ENCODE measurements at places on chromosomes 2 and 18.

GRCh38 chr2:230797515-230798495 lies 66.9 kb upstream of the ITM2C start:
- no peak for DNase-seq

GRCh38 chr2:70133127-70133452 lies 45.8 kb downstream of the PCBP1 start:
- DNase-seq: no peak

DNA sequence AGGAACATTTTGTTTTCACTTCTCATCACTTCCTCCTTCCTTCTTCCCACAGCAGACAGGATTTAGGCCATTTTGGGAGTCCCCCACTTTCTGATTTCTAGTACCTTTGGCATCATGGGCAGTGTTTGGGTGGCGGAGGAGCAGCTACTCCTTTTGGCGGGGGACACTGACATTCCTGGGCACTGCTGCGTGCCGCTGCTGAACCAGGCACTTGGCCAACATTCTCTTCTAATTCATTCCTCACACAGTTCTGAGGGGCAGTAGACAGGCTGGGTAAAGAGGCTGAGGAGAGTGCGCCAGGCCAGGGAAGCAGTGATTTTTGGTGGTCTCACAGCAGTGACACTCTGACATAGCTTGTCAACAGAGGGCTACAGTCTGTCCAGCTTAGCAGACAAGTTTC lies 270.2 kb downstream of the LOXHD1 start:
- no peak for DNase-seq

DNA sequence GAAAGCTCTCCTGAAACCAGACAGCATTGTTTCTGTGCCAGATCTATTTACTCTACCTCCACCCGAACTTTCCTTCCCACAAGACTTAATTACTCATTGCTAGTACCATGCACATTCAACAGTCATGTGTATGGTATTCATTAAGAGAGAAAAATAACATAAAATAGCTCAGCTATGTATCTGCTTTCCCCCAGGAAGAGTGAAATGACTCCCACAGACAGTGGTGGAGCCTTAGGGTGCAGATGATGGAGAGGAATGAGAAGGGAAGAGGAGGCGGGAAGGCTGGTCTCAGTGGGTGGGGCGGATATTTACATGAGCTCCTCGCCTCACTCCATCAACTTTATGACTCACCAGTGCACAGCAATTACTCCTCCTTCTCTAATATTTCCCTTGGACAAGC lies 724.5 kb downstream of the EPHA4 start:
- DNase-seq: no peak

DNA sequence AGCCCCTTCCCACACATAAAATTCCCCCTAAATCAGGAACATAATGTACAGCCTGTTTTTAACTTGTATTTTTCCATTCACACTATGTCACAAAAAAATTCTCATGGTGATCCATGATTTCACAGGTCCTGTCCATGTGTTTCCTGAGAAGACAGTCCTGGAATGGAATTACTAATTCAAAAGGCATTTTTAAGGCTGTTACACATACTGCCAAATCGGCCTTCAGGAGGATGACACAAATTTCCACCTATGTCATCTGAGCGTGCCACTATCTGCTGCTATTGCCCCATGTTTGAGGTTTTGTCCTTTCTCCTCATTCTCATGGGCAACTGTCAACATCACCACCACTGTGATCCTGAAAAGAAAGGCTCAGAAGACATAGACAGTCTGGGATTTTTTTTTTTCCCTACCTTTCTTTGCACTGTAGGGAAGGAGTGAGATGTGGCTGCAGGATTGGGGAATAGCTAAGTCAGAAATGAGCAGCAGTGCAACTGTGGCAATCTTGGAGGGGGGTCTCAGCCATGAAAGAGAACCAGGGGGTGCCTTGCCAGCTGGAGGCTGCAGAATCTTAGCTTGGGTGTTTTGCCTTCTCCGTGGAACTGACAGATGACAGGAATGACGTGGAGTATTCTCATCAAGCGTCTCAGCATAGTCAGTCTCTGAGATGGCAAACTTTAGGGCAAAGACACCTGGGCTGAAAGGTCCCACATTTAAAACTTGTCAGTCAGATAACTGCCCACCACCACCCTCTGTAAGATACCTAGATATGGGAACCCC lies 73.4 kb downstream of the MARCHF4 start:
- no peak for DNase-seq

DNA sequence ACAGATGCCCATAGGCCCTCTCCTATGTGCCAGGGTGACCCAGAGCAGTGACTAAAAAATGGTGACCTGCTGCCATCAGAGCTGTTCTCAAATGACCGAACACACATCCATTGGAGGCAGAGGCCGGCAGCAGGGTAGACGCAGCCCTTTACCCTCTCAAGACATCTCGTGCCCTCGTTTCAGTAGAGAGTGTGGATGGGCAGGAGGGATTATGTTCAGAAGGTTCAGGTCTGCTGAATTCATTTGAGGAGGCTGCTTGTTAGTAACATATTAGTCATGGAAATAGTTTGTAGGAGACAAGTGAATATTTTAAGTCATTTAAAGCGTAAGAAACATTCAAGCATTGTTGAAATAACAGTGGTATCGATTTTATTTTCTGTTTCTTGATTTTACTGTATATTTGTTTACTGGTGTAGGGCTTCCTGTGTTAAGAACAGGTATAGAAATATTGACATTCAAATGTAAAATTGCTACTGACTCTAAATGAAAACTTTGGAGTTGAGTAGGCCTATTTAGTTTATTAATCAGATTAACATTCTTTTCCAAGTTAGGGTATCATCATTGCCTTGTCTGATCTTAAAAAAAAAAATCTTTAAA lies 82.6 kb downstream of the ZNF532 start:
- no peak for DNase-seq

DNA sequence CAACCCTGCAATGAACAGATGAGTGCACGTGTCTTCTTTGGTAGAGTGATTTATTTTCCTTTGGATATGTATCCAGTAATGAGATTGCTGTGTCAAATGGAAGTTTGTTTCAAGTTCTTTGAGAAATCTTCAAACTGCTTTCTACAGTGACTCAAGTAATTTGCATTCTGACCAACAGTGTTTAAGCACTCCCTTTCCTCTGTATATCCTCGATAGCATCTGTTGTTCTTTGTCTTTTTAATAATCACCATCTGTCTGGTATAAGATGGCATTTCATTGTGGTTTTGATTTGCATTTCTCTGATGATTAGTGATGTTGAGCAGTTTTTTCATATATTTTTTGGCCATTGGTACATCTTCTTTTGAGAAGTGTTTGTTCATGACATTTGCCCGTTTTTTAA lies 1608.3 kb upstream of the ZEB2 start:
- DNase-seq: no peak

- no peak for DNase-seq
Measured at GRCh38 chr2:227376656-227377396, 2.3 kb downstream of the TM4SF20 start.

- no peak for DNase-seq
Measured at GRCh38 chr18:48342581-48342980, 66.6 kb downstream of the ZBTB7C start.

DNA sequence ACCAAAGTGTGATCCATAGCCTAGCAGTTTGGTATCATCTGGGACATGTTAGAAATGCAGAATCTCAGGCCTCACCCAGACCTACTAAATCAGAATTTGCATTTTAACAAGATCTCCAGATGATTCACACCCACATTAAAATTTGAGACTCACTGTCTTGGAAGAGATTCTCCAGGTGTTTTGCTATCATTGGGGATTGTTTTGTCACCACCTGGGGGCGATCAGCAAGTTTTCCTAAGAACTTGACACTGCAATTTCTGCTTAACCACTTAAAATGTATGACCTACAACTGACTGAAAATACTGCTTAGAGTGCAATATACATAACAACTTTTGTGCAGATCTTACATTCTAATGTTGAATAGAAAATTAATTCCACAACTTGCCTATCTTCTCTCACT lies 18.9 kb upstream of the ITGA4 start:
- DNase-seq: no peak

DNA sequence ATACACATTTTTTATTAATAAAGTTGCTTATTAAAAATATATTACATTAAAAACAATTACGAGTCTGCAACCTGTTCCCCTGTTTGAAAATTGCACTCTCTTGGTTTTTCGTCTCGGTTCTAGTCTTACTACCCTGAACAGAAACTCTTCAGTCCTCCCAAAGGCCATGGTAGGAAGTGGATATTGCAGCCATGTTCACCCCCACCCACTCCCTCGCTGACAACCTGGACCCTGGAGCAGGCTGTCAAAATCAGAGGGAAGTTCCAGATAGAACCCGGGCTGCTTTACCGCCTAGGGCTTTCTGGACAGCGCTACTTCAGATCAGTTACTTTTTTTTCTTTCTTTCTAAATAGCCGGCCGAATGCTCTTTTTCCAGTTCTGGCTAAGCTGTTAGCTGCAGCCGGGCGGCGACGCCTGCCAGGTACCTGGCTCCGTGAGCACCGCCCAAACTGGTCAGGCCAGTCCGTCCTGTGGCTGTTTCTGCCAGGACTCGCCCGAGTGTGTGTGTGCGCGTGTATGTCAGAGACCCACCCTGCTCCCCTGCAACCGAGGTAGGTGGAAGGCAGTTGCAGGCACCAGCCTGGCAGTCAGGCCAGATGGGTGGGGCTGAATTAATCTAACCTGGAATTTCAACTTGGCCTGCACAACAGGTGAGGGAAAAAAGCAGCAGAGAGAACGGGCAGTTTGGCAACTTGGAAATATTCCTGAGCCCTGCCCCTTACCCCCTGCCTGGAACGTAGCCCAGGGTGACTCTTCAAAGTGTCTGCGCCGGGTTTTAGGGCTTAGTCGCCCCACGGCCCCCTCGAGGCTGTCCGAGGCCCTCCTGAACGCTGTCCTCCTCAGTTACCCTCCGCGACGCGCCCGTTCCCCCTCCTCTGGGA lies 1.1 kb upstream of the TET3 start:
- no peak for DNase-seq

- DNase-seq: no peak
Measured at GRCh38 chr18:31398191-31398590, 21.6 kb downstream of the DSG4 start.

- DNase-seq: no peak
Measured at GRCh38 chr2:143564419-143564818, 435.2 kb downstream of the ARHGAP15 start.

DNA sequence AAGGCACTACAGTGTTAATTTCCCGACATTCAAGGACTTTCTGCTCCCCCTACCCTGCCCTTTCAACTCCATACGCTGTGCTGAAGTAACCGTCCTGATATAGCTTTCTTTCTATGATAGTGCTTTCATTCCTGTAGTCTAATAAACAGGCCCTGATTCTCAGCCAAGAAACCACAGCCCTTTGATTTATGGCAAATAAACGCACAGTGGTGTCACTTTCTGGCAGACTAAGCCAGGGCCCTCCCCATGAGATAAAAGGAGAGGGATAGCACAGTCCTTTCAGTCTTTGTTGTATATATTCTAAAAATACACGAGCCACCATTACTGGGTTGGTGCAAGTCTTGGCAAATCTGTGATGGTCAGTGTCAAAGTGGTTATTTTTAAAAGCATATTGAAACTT lies 291.2 kb downstream of the ALPK2 start:
- no peak for DNase-seq

GRCh38 chr2:24844023-24844685 lies 50.9 kb downstream of the CENPO start:
- DNase-seq: no peak

GRCh38 chr18:71028285-71028762 lies 739.5 kb downstream of the SOCS6 start:
- no peak for DNase-seq

DNA sequence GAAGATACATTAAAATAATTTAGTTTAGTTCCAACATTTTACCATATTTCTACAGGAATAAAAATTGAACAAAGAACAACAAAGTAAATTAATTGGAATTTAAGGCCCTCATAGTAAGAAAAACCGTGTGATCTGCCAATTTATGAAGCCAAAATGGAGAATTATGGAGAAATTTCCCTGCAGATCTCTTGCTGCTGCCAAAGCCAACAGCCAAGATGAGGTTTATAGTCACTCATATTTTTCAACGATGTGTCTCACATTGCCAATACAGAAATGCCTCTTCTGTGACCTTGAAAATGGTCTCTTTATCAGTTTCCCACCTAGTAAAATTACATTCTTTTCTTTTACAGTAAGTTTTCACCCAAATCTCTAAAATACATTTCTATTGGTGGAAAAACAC lies 317.2 kb upstream of the FIGN start:
- DNase-seq: no peak

DNA sequence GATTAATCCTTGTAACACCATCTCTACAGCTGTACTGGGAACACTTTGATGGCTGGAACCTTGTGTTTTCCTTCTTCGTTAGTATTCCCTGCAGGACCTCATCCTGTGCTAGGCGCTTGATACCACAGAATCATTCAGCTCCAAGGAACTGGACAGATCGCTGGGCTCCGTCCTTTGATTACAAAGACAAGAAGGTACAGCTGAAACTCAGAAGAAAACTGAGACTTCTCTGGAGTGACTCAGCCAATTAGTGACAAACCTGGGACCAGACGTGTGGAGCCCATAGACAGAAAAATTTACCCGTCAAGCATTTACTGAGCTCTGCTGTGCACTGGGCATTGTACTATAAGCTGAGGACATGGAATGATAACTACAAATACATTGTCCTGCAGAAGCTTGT lies 67.3 kb downstream of the NCKAP5 start:
- DNase-seq: no peak

DNA sequence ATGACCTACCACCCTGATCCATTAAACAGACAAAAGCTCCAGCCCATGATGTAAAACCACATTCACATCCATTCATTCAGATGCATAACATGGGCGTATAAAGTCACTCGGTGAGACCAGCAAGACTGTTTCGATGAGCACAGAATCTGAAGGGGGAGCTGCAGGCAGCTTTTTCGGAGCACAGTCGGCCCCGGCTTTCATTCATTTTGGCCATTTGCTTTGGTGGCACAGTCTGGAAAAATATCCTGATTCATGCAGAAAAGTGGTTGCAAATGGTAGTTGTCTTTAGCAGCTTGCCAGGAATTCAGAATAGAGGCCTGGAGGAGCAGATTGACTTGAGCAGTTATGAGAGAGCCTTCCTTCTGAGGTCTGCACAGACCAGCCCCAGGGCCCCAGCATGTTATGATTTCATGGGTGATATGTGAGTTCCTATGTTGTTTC lies 11.2 kb downstream of the ARID5A start:
- no peak for DNase-seq

DNA sequence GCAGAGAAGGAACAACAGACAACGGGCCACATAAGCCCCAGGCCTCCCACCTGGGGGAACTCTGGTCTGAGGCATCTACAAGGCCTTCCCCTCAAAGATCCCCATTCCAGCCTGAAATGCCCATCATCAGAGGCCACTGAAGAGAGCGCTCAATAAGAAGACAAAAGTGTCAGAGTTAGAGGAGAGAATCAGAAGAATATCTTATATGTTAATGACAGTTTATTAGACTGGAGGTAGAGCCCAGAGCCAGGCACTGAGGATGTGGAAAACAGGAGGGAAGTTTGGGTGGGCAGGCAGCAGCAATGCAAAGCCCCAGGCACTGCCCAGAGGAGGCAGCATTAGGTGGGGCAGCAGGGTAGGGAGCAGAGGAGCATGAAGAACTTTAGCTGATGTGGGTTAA lies 2.9 kb upstream of the CTIF start:
- no peak for DNase-seq

DNA sequence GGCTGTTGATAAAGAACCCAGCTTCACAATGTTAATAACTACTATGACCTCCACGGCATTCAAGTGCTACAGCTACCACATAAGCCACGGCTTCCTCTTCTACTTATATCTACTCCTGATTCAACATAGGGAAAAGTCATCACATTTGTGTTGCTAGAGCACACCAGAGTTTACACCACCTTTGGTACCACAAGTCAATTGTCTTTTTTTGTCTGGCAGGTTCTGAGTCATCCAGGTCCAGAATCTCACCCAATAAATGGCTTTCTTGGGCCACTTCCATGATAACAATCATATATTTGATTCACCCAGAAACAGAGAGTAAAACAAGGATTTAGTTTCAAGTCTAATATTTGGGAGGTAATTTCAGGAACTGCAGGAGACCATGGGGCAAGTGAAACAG lies 480.2 kb downstream of the TMX3 start:
- no peak for DNase-seq
